ENCODE measurements at places on chromosomes 6 and 20. TPM values are rescaled to one million over a fixed set of nuclear protein-coding genes. Genes with fewer than 3 reads are reported as not detected.

DNA sequence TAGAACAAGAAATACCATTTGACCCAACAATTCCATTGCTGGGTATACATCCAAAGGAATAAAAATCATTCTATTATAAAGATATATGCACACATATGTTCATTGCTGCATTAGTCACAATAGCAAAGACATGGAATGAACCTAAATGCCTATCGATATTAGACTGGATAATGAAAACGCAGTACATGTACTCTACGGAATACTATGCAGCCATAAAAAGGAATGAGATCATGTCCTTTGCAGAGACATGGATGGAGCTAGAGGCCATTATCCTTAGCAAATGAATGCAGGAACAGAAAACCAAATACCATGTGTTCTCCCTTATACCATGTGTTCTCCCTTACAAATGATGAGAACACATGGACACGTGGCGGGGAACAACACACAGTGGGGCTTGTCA lies 190.2 kb downstream of the HACE1 start:
- no peak for DNase-seq

DNA sequence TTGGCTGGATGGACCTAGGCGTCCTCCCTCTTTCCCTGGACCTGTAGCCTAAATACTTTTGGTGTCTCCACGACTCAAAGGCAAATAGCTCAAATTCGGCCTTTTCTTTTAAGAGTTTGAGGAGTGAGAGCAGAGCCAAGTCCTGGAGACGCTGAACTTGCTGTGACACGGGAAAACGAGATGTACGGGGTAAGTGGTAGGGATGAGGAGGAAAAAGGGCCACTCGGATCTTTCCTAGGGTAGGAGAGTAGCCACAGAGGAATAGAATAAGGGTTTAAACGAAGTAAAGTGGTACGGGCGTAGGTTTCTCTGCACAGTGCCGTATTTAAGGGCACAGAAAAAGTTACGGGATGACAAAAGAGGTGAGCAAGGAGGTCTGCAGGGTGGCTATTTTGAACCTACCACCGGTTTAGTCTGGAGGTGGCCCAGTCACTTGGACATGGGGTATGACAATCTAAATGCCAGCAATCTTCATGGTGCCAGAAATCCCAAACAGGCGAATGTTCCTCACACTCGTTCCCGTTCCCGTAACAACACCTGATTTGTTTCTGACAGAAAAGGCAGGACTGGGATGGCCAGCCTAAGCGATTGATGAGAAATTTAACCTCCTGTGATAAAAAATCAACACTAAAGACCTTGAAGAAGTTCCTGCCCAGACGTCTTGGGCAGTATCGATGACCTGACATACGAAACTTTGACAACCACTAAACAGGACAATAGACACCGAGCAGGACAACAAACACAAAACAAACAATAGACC lies 149.3 kb downstream of the TRIM27 start:
- DNase-seq: no peak

GRCh38 chr20:62064770-62065673 lies 659 bp downstream of the TAF4 start:
- DNase-seq: no peak

GRCh38 chr6:38843798-38844197 lies 128.7 kb downstream of the DNAH8 start:
- DNase-seq: no peak

DNA sequence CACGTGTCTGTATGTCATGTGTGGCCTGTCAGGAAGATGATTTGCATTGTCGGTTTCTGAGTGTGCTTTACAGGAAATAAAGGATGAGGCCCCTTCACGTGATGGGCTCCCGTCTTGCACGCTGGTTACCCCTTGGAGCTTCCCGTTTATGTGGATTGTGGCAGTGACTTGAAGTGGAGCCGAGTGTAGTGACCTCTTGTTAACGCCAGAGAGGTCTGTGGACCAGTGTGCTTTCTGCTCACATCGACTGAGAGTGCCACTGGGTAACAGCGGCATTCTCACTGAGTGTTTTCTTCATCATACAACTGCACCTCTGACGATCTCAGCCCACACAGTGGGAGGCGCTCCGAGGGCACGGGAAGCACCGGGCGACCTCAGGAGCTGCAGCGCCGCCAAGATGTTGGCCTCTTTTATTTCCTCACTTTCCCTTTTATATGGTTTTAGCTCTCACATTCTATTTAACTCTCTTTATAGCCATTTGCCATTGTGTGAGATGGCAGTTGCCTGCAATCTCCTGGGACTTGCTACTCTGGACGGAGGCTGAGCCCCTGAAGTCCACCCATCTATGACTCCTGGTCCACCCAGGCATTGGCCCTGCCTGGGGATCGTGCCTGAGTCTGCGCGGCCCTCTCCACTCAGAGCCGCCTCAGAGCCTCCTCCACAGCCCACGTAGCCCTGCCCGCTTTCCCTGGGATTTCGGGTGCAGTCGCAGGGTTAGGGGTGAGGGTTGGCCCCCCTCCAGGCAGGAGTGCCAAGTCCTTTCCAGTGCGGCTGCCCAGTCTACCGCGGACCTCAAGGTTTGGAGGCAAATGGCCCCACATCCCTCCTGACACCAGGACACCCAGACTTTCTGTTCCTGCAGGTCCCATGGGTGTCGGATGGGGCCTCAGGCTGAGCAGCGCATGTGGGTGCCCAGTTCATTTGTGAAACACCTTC lies 238.9 kb downstream of the ERMARD start:
- no peak for DNase-seq

- no peak for DNase-seq
Measured at GRCh38 chr6:123105561-123105960, 109.5 kb downstream of the CLVS2 start.

GRCh38 chr6:47722194-47722593 lies 23.8 kb downstream of the ADGRF4 start:
- no peak for DNase-seq

DNA sequence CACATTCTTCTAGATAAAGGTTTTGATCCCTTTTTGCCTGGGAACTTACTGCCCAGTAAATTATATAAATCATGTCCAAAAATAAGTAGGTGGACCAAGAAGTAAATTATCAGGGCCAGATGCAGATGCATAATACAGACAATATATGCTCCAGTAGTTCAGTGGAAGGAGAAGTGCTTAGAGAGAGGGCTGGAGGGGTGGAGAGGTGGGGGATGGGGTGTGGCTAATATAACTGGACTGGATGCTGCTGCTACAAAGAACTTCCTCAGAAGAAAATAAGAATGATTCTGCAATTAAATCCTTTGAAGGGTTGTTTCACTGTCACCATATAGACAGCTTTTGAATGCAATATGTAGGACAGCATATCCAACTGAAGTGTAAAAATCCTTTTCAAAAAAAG lies 14.8 kb upstream of the TFAP2D start:
- no peak for DNase-seq

GRCh38 chr20:43721097-43721428 lies 5.7 kb downstream of the GTSF1L start:
- DNase-seq: no peak

DNA sequence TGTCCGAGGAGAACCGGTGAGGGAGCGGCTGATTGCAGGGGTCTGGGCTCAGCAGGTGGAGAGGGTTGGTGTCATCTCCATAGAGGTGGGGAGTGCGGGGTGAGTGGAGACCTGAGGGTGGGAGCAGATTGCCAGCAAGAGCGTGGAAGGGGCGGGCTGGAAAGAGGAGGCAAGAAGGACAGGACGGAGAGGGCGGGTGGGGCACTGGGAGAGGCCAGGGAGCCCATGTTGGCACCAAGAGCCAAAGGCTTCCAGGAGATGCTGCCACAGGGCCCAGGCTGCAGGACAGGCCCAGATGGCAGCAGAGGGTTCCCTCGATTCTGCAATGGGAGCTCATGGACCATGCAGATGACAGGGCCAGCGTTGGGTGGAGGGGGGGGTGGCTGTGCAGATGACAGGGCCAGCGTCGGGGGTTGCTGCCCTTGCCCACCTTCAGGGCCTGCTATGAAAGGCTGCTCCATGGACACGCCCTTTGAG lies 105.4 kb downstream of the TMEM242 start:
- no peak for DNase-seq

DNA sequence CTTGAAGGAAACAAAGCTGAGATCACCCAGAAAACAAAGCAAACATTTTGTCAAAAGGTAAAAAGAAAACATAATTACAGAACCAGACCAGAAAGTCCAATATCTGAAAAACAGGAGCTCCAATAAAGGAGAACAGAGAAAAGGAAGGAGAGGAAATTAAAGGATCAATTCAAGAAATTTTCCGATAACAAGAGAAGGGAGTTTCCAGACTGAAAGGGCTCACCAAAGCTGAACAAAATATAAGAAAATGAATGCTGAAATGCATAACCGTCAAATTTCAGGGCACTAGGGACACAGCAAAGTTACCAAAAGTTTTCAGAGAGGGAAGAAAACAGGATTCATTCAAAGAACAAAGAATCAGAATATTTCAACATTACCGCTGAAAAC lies 23.9 kb downstream of the ILRUN start:
- no peak for DNase-seq

GRCh38 chr20:14777591-14777990 lies 440.2 kb upstream of the FLRT3 start:
- DNase-seq: no peak

DNA sequence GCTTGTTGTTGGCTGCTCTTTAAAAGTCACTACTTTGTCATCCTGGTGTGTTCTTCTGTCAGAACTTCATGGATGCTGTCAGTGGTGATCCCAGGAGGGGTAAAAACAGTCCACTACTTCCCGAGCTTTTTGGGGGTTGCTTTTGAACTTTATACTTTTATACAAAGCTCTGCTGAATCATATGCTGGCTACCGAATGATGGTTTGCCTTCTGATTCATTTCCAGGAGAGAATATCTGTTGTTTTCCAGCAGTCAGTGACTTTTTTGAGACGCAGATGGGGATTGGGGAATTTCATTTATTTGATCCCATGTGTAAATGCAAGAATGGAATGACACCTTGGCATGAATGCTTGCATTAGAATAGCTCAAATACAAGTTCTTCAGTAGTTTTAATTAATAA lies 32.7 kb upstream of the COL10A1 start:
- DNase-seq: no peak

DNA sequence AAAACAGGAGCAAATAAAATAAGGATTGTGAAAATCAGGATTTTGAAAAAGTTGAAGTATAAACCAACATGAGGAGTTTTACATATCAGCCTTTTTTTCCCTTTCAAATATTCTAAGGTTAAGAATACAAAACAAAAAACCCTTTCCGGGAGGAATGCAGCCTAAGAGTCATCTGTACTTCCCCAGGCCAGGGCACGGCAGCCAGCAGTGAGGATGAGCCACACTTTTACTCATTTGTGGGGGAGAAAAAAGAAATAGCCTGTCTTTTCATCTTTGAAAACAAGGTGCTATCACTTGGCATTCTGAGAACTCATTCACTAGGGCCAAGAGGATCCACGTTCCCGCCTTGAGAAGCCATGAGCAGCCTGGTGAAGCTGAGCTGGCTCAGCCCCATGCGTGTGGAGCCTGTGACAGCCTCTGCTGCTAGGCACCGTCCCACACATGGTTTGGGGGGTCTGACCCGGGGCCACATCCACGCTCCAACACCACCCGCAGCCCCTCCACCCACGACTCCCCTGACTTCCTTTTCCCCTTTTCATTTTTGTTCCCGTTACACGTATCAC lies 11.2 kb downstream of the SLC22A1 start:
- no peak for DNase-seq

DNA sequence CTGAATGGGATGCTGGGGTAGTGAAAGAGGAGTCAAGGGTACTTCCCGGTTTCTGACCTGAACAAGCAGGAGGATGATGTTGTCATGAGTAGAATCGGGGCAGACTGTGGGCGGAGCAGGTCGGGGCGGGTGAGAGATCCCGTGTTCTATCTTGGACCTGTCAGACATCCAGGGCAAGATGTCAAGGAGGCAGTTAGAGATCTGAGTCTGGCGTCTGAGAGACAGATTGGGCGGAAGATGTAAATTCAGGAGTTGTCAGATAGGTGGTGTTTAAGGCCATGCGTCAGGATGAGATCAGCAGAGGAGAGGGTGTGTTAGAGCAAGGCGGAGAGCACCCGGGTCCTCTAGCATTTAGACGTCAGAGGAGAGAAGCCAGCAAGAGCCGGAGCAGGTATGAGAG lies 115.5 kb downstream of the DLGAP4 start:
- no peak for DNase-seq

DNA sequence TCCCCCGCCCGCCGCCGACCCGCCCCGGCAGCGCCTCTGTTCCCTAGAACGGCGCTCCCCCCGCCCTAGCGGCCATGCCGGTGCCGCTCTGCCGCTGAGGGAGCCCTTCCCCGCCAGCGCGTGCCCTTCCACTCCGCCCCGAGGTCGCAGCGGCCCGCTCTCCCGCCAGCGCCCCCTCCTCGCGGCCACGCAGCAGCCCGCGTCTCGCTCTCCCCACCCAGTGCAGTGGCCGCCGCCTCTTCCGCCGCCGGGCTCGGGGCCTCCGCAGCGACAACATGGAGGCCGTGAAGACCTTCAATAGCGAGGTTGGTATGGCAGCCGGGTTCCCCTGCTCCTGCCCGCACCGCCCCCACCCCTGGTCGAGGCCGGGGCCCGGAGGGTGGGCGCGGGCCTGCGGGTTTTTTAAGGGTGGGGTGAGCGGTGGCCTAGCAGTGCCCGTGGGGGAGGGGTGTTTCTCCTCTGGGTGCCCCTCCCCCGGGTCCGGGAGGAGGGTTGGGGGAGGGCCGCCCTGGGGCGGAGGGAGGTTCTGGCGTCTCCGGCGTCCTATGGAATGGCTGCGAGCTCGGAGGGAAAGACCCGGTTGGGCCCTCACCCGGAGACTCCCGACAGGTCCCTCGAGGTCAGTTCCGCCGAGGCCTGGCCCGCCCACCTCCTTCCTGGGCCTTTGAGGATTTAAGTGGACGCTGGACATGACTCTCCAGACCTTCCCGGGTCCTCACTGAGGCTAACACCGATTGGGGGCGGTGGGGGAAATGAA lies 588 bp downstream of the SCAF8 start:
- peak; percentile 87 for DNase-seq

GRCh38 chr20:6426287-6426891 lies 303.6 kb upstream of the FERMT1 start:
- no peak for DNase-seq

GRCh38 chr6:123263981-123264380 lies 267.9 kb downstream of the CLVS2 start:
- DNase-seq: no peak

DNA sequence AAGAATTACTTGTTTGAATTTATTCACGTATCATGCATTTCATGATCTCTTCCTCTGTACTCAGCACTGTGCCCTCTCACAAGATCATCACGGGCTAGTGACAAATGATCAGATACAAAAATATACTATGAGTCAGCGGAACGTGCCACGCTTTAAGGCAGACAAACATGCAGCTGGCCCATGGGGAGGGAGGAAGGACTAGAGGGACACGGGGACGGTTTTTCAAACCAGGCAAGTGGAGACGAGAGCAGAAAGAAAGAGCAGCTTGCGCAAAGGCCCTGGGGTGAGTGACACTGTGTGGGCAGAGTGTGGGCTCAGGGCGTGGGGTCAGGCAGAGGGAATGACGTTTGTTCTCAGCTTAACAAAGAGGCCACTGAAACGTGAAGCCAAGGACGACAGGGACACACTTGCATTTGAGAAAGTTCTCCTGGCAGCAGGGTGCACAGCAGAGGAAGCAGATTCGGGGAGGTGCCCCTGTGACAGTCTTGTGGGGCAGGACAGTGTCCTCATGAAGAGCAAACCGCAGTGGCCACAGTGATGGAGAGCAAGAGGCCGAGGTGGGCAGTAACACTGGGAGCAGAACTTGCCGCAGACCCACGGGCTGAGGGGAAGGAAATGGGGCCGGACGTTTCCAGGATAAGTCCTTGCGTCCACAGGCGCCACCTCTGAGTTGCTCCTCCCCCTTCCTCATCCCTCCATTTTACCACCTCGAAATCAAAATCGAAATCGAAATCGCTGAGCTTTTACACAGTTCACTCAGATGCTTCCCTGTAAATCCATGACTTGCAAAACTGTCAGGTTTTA lies 6.9 kb upstream of the RPS6KA2 start:
- DNase-seq: no peak

NFKBIL1 gene
- total RNA-seq: 12.1 TPM

OARD1 gene
- 16.9 TPM for total RNA-seq

ORC3 gene
- 56.9 TPM for total RNA-seq

EYA4 gene
- total RNA-seq: 20.9 TPM

ZSCAN31 gene
- 21.5 TPM for total RNA-seq
